ENCODE measurements at places on chromosomes 13 and 19. TPM values are rescaled to one million over a fixed set of nuclear protein-coding genes. Genes with fewer than 3 reads are reported as not detected.

DNA sequence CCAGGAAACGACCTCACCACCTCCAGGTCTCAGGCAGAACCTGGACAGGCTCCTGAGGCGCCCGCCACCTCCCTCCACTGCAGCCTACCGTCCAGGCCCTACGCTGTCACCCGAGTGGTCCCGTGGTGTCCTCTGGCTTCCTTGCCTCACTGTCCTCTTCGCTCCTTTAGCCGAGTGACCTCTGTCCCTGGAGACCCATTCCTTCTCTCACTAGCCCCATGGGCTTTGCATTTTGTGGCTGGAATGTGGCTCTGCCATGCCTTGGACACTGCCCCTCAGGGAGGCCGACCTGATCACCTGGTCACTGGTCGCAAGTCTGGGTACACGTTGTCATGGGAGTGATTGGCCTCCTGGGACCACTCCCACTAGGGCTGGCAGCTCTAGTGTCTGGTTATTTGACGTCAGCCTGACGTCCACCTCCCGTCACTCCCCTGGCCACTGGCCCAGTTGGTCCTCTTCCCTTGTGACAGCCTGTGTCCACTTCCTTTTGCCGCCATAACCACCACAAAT lies 17.9 kb downstream of the SLC25A42 start:
- no peaks in the 10 kb centered on the region for H3K4me1 ChIP-seq
- no peak overlapping the region for H3K4me3 ChIP-seq
- H3K27me3 ChIP-seq: no peaks in the 10 kb centered on the region
- H3K27ac ChIP-seq: no peak overlapping the region
- DNase-seq: no peak

DNA sequence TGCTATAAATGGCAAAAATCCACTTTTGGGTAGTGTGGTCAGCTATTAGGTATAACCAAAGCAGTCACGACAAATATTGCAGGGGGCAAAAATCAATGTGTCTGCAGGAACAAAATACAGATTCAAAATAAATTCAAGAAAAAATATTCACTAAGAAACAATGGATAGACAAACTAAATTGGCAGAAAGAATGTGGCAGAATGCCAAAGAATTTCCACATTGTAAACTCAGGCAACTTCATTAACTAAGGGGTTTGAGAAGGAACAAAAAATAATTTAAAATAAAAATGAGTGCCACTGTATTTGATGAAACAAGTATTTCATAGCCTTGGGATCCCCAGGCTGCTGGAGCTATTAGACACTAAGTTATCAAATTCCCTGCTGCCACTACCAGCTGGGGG lies 193.1 kb downstream of the VWA8 start:
- H3K36me3 ChIP-seq: peaks cover 3% of the 10 kb centered on the region
- no peak overlapping the region for H3K27ac ChIP-seq
- no peak overlapping the region for H3K4me3 ChIP-seq
- no peak for DNase-seq
- no peaks in the 10 kb centered on the region for H3K27me3 ChIP-seq
- no peaks in the 10 kb centered on the region for H3K4me1 ChIP-seq

DNA sequence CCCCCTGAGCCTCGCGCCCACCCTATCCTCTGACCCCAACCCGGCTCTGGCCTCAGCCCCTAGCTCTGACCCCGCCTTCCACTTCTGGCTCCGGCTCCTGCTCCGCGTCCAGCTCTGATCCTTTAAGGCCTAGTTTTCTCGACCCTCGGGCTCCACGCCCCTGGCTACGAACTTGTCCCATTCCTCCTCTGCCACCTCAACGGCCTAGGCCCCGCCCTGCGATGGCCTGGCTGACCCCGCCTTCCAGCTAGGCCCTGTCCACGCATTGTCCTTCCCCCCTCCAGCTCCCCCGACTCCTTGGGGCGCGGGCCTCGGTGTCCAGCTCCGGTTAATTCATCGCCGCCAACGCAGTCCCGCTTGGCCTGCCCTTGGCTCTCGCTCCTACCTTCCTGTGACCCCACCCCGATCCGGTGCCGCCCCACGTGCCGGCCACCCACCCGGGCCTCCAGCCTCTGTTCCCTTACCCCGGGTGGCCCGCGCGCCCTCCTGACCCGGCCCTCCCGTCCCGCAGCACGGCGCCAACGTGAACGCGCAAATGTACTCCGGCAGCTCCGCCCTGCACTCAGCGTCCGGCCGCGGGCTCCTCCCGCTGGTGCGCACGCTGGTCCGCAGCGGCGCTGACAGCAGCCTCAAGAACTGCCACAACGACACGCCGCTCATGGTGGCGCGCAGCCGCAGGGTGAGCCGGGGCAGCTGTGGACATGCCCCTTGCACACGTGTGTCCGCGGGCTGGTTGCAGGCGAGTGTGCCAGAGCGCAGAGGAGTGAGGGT lies 9.4 kb downstream of the BCL3 start:
- H3K4me3 ChIP-seq: peak overlapping the region; percentile 80
- H3K27me3 ChIP-seq: no peaks in the 10 kb centered on the region
- peaks cover 11% of the 10 kb centered on the region for H3K36me3 ChIP-seq
- DNase-seq: no peak

GRCh38 chr13:78012046-78012445 lies 93.4 kb upstream of the EDNRB start:
- H3K4me1 ChIP-seq: peaks cover 8% of the 10 kb centered on the region

DNA sequence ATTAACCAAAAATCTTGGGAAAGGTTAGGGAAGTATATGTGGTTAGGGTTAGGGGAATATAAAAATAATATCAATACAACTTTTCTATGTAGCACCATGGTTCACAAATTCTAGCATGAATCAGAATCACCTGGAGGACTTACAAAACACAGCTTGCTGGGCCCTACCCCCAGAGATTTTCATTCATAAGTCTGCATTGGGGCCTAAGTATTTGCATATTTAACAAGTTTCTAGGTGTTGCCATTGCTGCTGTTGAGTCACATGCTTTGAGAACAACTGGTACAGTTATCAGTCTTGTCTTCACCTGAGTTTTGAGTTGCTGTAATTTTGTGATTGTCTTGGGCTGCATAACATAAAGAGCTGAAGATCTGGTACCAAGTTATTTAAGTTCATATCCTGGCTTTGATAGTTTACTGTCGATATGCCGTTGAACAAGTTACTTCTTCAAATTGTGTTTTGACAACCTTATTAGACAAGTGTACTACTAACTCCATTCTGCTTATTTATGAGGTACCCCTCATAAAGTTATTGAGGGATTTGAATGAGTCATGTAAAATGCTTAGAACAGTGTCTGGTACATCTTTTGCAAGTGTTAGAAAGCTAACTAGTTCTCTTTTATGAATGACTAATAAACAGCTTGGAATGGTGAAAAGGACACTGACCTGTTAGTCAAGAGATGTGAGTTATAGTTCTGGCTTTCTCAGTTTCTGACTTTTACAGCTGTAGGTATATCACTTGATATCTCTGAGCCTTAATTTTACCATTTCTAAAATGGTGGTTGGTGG lies 132.9 kb downstream of the PAN3 start:
- no peak overlapping the region for H3K4me3 ChIP-seq
- no peaks in the 10 kb centered on the region for H3K27me3 ChIP-seq
- no peak for DNase-seq
- H3K4me1 ChIP-seq: peaks cover 10% of the 10 kb centered on the region

DNA sequence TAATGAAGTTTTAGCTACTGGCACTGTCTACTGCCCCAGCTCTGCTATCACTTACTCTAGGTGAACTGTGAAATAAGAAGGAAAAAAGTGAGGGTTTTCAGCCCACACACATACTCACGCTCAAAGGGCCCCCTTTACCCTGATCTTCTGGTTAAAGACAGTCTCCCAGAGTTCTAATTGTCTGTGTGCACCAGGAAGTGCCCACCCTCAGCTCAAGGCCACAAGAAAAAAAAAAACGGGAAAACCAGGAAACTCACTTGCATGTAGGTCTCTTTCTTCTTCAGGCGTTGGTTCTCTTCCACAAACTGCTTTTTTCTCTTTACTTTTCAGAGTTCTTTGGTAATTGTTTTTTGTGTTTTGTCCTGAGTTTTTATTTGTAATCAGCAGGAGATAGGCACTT lies 22.1 kb downstream of the RAP2A start:
- DNase-seq: no peak
- peaks cover 21% of the 10 kb centered on the region for H3K4me1 ChIP-seq
- H3K36me3 ChIP-seq: peaks cover 14% of the 10 kb centered on the region
- H3K27ac ChIP-seq: no peak overlapping the region
- H3K27me3 ChIP-seq: no peaks in the 10 kb centered on the region

DNA sequence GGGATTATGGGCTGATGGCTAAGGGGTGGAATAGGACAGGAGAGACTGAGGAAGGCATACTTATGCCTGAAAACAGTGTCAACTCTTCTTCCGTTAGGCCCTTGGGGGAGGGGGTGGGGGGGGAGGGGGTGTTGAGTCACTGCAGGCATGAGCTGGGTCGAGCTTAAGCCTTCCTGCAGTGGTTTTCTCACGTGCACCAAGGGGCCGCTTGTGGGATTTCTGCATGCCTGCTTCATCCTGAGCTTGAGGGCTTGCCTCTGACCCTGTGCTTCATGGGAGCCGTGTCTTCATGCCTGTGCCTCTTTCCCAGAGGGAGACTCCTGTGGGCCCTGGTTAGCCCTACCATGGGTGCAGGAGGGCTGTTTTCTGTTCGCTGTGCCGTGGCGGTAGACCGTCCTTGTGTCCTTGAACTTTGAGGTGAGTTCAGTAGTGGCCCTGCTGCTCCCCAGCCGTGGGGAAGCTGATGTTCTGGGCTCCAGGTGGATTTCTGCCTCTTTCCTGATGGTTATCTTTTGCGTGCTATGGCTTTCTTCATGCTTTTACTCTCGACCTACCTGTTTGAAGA lies 186.1 kb downstream of the PCCA start:
- DNase-seq: no peak
- H3K4me3 ChIP-seq: no peak overlapping the region
- no peak overlapping the region for H3K27ac ChIP-seq
- no peaks in the 10 kb centered on the region for H3K27me3 ChIP-seq

- peaks cover 19% of the 10 kb centered on the region for H3K36me3 ChIP-seq
- peaks cover 41% of the 10 kb centered on the region for H3K4me1 ChIP-seq
- H3K27ac ChIP-seq: peak overlapping the region; percentile 100
- DNase-seq: no peak
- H3K4me3 ChIP-seq: peak overlapping the region; percentile 100
Measured at GRCh38 chr19:43595605-43595998, 332 bp downstream of the IRGQ start.

- no peak overlapping the region for H3K4me3 ChIP-seq
- H3K4me1 ChIP-seq: peaks cover under 1% of the 10 kb centered on the region
- peaks cover 4% of the 10 kb centered on the region for H3K36me3 ChIP-seq
- no peaks in the 10 kb centered on the region for H3K27me3 ChIP-seq
- no peak for DNase-seq
Measured at GRCh38 chr13:73708393-73708985, 425.7 kb downstream of the KLF12 start.

- no peak overlapping the region for H3K4me3 ChIP-seq
- H3K27me3 ChIP-seq: no peaks in the 10 kb centered on the region
- H3K36me3 ChIP-seq: no peaks in the 10 kb centered on the region
- H3K27ac ChIP-seq: no peak overlapping the region
- no peak for DNase-seq
- peaks cover 9% of the 10 kb centered on the region for H3K4me1 ChIP-seq
Measured at GRCh38 chr13:108779308-108779707, 149.9 kb downstream of the MYO16 start.

DNA sequence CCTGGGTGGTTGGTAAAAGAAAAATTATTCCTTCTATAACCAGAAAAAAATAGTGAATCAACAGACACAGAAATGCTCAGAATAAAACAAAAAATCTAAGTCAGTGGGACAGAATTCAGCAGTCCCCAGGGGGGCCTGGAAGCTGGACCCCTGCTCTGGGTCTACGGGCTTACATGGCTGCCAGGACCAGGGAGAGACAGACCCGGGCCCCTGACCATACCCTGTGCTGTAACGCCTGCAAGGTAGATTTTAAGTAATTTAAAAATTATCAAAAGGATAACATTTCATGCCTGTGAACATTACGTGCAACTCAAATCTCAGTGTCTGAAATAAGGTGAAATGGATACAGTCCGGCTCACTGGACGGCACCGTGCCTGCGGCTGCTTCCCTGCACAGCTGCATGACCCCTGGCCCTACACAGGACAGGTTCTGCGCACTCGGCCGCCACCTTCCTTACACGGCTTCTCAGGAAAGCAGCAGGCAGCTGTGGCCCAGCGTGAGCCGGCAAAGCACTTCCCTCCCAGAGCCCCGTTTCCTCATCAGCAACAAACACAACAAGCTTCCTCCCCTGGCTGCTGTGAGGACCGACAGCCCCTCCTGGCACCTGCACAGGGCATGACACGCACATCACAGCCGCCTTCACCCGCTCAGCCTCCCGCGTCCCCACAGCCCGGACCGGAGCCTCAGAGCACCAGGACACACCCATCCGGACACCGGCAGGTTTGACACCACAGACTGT lies 22.2 kb downstream of the RASA3 start:
- H3K27me3 ChIP-seq: no peaks in the 10 kb centered on the region
- peaks cover 82% of the 10 kb centered on the region for H3K4me1 ChIP-seq
- peak overlapping the region; percentile 77 for H3K27ac ChIP-seq
- no peak overlapping the region for H3K4me3 ChIP-seq
- peaks cover 6% of the 10 kb centered on the region for H3K36me3 ChIP-seq
- DNase-seq: peak; percentile 90

- no peak overlapping the region for H3K4me3 ChIP-seq
- peak overlapping the region; percentile 98 for H3K27ac ChIP-seq
- no peaks in the 10 kb centered on the region for H3K27me3 ChIP-seq
- H3K36me3 ChIP-seq: peaks cover 11% of the 10 kb centered on the region
- DNase-seq: no peak
Measured at GRCh38 chr13:84445776-84446175, 563.5 kb upstream of the SLITRK1 start.

GRCh38 chr13:50277906-50278305 lies 262.7 kb downstream of the KCNRG start:
- no peak overlapping the region for H3K4me3 ChIP-seq
- H3K4me1 ChIP-seq: no peaks in the 10 kb centered on the region
- H3K27ac ChIP-seq: no peak overlapping the region
- no peaks in the 10 kb centered on the region for H3K27me3 ChIP-seq
- peaks cover 2% of the 10 kb centered on the region for H3K36me3 ChIP-seq
- no peak for DNase-seq

DNA sequence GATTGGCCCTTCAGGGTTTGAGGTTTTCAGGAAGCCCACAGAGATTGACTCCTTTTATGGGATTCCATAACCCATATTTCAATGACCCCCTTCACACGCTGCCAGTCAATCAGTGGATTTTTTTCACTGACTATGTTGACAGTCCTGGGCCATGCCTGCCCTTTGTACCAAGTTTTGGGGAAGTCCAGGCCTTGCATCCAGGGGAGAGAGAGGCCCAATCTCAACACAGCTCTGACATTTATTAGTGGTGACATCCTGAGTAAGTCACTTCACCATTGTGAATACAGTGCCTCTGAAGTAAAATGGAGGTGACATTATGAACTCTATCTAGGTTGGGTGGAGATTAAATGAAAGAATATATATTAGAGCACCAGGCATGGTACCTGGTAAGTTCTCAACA lies 181.1 kb downstream of the NUFIP1 start:
- DNase-seq: no peak
- H3K4me3 ChIP-seq: no peak overlapping the region
- no peaks in the 10 kb centered on the region for H3K36me3 ChIP-seq
- peaks cover 41% of the 10 kb centered on the region for H3K4me1 ChIP-seq

MCEMP1 gene
- total RNA-seq: not detected

CPT1C gene
- total RNA-seq: 30.7 TPM

FAM216B gene
- not detected for total RNA-seq

CD37 gene
- total RNA-seq: not detected

PEX11G gene
- 1.7 TPM for total RNA-seq
